T follicular helper cell (primary cell): ENCODE measurements at places on chromosomes 16 and 17.

DNA sequence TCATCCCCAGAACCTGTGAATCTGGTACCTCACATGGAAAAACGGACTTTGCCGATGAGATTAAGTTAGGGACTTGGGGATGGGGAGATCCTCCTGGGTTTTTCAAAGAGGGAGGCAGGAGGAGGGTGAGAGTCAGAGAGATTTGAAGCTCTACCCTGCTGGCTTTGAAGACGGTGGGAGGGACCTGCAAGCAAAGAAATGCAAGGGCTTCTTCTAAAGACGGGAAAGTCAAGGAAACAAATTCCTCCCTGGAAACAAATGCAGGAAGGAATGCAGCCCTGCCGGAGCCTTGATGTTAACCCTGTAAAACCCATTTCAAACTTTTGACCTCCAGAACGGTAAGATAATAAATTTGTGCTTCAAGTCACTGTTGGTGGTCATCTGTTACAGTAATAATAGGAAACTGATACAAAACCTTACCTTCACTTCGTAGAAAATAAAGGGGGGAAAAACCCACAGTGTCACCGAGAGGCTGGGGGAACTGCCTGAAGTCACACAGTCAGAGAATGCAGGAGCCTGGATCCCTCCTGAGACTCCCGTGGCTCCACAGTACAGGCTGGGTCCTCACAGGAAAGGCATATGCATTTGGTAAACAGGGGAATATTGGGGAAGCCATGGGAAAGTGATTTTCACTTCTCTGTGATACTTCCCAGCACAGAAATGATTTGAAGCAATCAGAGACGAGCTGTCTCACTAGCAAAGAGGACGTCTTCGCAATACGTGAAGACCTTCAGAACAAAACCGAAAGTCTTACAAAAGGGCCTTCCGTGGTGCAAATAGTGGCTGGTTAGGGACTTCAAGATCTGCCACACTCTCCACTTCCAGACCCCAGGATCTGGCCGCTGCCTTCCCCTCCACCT is 58.9 kb upstream of the CLEC3A start:
- no peak for DNase-seq

DNA sequence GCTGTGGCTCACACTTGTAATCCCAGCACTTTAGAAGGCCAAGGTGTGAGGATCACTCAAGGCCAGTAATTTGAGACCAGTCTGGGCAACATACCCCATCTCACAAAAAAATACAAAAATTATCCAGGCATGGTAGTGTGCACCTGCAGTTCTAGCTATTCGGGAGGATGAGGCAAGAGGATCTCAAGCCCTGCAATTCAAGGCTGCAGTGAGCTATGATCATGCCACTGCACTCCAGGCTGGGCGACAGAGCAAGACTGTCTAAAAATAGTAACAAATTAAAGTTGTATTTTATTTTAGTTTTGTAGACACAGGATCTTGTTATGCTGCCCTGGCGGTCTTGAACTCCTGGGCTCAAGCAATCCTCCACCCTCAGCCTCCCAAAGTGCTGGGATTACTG is 18.2 kb downstream of the USP31 start:
- no peak for DNase-seq

DNA sequence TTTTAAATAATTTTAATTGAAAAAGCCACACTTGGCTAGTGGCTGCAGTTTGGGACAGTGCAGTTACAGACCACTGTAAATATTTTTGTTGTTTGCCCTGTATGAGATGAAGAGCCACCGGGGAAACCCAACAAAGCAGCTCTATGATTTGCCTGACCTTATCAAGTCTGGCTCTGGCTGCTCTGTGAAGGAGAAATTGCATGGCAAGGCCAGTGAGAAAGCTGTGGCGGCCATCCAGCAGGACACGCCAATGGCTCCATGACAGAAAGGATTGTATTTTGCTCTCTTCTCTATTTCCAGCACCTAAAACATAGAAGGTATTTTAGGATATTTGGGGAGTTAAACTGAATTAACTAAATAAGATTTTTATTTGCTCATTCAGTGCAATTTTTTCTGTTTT is 330.0 kb upstream of the DYNLRB2 start:
- no peak for DNase-seq

- DNase-seq, result no peak
Measured at GRCh38 chr17:35079547-35080423, 16.3 kb upstream of the RFFL start.

DNA sequence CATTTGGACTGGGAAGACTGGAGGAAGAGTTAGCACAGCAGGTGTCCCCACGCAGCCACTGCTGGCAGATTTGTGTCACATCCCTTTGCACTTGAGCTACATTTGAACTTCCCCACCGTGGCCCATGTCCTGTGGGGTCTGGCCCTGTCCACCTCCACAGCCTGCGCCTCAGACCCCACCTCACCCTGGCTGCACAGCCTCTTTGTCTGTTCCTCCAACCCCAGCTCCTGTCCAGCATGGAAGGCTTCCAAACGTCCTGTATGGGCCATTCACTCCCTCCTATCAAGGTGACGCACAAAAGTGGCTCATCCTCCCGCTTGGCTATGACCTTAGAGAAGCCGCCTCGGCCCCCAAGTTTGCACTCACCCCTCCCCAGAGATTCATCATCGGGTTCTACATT is 200.6 kb downstream of the FOXL1 start:
- DNase-seq, result no peak

- DNase-seq, result no peak
Measured at GRCh38 chr17:37672548-37673078, 29.4 kb upstream of the DDX52 start.

- no peak for DNase-seq
Measured at GRCh38 chr16:81514041-81514559, 69.5 kb downstream of the CMIP start.

- DNase-seq, result no peak
Measured at GRCh38 chr16:2226245-2226793, 2.9 kb downstream of the E4F1 start.

DNA sequence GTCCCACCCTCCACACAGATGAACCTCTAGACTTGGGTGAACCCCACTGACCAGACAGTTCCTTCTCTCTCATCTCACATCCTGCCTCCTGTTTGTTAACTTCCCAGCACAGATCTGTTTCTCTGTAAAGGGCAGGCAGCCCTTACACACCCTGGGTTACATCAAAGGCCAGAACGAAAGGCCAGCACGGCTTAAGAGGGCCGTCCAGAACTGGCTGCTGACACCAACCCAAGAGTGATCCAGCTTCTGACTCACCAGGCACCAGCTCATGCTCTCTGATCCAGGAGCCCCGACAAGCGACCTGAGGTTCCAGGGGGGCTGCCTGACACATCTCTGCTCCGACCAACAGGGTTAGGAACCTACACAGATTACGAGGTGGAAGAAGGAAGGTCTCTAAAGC is 86.9 kb downstream of the MRM3 start:
- no peak for DNase-seq

DNA sequence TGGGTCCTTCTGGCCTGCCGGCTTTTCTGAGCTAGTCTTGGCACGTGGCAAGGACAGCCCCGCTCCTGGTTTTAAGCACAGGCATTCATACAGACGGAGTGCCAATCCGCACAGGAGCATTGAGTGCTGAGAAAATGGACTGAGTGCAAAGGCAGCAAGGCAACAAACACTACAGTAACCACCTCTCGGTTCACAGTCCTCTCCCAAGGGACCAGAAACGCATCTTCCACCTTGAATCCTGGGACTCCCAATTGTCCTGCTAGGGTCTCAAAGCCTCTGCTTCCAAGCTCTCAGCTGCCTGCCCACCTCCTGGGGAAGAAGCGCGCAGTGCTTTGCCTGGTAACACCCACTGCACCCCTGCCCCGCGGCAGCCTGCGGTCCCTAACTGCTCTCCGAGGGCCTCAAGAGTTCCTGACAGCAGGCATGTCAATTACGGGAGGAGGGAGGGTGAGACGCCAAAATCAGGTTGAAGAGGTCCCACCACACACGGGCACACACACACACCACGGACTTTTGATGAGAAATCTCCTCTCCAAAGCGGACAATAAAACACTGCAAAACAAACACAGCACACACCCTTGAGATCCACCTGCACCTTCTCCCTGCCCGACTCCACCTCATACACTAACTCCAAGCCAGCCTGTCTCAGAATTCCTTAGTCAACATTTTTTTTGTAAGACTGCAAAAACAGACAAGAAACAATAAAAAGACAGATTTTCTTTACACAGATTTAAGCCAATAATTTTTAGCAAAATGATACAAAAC is 15.0 kb downstream of the SLC16A3 start:
- no peak for DNase-seq

GRCh38 chr17:49862781-49863331 is 15.0 kb upstream of the TAC4 start:
- no peak for DNase-seq

GRCh38 chr17:58666858-58667267 is 25.0 kb downstream of the TEX14 start:
- DNase-seq, result no peak

GRCh38 chr17:56891751-56892150 is 22.1 kb downstream of the TRIM25 start:
- peak; percentile 19 for DNase-seq

DNA sequence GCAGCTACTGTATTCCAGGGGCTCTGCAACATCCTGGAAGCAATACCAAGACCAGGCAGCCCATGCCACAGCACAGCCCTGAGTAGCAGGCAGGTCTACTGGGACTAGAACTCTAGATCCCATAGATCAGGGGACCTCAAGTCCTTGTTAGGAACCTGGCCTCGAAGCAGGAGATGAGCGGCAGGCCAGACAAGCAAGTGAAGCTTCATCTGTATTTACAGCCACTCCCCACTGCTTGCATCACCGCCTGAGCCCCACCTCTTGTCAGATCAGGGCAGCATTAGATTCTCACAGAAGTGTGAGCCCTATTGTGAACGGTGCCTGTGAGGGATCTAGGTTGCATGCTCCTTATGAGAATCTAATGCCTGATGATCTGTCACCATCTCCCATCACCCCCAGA is 295.7 kb upstream of the TNRC6C start:
- no peak for DNase-seq
